ENCODE measurements at places on chromosomes 2 and 18.

DNA sequence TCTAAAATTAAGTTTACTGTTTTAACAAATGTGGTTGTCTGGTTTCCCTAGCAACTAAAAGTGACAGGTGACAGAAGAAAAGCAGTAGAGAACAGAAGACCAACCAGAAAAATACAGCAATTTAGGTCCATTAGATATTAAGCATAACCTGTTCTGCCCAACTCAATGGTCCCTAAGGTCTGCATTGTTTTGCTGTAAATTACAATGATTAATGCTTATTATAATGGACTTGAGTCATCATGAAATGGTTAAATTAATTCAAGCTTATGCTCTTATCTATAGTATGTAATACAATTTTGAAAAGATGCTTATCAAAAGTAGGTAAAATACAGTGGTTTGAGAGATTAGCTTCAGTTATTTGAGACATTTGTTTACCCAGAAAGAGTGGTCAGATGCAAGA lies 378.0 kb downstream of the GRB14 start:
- DNase-seq = no peak

DNA sequence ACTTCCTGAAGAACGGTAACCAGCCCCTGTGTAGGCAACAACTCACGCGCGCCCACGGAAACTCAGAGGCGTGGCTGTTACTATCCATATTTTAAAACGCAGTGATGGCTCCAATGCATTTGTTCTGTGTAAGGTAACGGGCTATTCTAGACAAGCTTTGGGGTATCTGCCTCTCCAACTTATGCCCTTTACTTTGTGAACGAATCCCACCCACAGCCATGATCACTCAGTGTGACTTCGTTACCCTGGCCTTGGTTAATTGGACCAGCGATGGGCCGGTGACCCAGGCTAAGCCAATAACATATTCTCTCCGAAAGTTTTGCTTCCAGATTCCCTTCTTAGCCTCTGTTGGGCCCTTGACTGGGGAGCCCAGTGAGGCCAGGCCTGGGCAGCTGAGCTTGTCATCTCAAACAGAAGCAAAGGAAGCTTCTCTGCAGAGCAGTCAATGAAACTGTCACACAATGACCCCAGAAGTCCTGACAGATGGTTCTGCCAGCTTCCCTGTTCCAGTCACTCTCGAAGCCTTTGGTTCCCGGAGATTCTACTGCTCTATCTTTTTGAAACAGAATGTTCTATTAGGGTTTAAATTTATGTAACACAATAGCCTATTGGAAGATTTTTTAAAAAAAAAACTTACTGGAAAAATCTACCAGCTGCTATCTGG lies 30.7 kb upstream of the ROCK2 start:
- DNase-seq = no peak

GRCh38 chr18:5914016-5914415 lies 18.7 kb upstream of the TMEM200C start:
- no peak for DNase-seq

- DNase-seq = no peak
These were observed 208.1 kb upstream of the RND3 start for GRCh38 chr2:150695451-150696135.

GRCh38 chr18:8858888-8859511 lies 153.6 kb downstream of the MTCL1 start:
- peak; percentile 91 for DNase-seq

- no peak for DNase-seq
These were observed 29.6 kb upstream of the PXDN start for GRCh38 chr2:1773883-1774282.

GRCh38 chr2:28049899-28050298 lies 159.4 kb downstream of the BABAM2 start:
- DNase-seq = no peak

DNA sequence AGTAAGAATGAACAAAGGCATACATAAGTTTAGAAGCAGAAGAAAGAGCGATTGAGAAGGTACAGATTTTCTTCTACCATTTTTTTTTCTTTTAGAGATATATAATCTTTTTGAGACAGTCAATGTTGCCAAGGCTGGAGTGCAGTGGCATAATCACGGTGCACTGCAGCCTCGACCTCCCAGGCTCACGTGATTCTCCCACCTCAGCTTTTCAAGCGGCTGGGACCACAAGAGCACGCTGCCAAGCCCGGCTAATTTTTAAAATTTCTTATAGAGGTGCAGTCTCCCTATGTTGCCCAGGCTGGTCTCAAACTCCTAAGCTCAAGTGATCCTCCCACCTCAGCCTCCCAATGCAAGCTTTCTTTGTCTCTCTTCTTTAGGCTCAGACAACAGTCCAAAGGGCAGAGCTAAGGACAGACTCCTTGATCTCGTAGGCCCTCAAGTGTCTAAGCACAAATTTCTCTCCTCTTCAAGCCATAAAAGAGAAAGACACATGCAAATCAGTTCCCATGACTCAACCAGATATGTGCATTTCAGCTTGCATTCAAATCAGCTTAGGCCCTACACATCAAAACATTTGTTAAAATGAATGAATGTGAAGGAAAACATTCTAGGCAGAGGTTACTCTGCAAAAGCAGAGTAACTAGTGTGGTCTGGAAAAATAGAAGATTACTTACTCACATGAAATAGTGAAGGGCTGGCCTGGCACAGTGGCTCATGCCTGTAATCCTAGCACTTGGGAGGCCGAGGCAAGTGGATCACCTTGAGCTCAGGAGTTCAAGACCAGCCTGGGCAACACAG lies 18.0 kb downstream of the ITSN2 start:
- DNase-seq = peak; percentile 51

DNA sequence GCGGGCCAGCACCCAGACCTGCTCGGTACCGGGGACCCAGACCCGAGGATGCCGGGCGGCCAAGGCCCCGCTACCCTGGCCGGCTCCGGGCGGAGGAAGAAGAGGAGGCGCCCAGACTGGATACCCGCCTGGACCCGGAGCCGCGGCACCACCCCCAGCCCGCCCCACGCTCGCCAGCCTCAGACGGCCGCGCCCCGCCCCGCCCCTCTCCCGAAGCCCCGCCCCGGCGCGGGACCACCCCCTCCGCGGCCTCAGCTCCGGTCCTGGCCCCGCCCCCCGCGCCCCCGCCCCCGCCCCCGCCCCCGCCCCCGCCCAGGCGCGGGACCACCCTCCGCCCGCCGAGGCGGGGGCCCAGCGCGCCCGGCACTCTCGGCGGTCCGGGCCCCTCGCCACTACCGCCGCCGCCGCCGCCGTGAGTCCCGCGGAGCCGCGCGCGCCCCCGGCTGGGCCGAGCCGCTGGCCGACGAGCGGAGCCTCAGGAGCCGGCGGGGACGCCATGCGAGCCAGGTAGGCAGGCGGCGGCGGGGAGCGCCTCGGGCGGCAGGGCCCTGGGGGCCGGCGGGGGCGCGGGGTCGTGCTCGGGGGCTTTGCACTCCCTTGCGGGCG lies at the start of gene SH3BP4:
Gene SH3BP4, plus strand, starts transcription at position 354 of the 606 bp plus-strand sequence. CDS start 82,986 bp downstream, outside the sequence.
- DNase-seq = peak; percentile 73

GRCh38 chr2:37554155-37554510 lies 117.3 kb downstream of the CDC42EP3 start:
- no peak for DNase-seq

- no peak for DNase-seq
These were observed 86.9 kb downstream of the LOXHD1 start for GRCh38 chr18:46570134-46570533.

- no peak for DNase-seq
These were observed 292.9 kb upstream of the TMEFF2 start for GRCh38 chr2:192487636-192488035.

DNA sequence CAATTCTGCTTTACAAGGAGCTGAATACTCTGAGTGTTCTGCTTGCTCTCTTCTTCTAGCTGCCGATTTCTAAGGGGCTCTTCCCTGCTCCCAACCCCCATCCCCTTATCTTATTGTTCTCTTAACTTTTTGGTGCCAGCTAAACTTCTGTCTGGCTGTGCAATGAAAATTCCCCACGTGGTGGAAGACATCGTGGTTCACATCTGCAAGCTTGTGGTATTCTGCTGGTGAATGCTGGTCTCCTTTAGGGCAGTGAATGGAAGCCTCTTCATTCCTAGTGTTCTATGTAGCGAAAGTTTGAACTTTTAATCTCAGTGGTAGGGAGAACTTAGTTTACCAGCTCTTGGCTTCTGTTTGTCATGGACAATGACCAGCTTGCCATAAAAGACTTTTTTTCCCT lies 406.0 kb upstream of the ZEB2 start:
- DNase-seq = no peak

DNA sequence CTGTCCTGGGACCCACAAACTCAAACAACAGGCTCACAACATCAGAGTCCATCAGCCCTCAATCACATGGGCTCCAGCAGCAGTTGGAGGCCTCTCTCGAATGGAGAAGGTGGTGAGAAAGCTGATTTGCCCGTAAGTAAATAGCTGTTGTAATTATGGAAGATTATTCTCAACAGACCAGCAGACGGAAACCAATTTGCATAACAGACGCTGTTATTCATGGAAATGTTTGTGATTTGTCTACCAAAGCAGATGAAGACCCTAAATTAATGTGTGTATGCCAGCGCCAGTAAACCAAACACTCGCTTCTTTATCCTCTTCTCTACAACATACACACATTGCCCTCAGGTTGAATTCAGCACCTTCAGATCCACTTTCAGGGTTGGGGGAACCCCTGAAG lies 23.4 kb upstream of the GALNT14 start:
- DNase-seq = no peak

- no peak for DNase-seq
These were observed 1.8 kb downstream of the SOCS6 start for GRCh38 chr18:70290482-70291294.

DNA sequence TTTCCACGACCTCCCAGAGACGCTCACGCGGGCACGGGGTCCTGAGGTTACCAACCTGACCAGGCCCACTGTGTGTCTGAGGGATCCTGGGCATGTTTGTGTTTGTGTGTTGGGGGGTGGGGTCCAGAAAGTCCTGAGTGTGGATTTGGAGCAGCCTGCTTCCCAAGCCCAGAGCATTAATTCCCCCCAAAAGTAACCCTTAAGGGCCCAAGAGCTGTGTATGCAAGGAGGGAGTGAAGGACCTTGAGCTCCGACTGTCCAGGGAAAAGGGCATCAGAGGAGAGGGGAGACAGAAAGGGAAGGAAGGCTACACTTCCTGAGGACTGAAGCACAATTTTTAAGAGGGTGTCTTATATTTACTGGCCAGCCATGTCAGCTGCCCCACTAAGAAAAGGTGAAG lies 5.2 kb upstream of the SIX3 start:
- DNase-seq = no peak

DNA sequence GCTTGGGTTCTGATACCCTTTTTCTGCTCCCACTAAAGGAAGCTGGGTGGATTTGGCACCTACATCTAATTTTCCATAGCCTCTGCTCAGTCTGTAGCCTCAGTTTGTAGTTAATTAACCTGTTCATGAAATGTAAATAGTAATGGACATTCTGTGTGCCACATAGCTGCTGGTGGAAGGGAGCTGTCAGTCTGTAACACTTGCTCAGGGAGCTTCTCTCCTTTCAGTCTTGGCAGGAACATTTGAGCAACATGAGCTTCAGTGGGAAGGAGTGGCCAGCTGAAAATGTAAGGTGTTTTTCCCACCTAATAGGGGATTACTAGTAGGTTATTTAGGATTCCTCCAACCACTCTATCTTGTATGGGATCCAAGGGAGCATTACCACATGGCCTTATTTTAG lies 203.4 kb downstream of the ASXL3 start:
- DNase-seq = no peak

DNA sequence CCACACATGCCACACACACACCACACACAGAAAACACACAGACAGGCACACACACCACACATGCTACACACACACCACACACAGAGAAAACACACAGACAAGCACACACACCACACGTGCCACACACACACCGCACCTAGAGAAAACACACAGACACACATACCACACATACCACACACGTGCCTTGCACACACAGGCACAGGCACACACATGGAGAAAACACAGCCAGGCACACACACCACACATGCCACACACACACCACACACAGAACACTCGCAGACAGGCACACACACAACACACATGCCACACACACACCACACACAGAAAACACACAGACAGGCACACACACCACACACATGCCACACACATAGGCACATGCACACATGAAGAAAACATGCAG lies 242.1 kb upstream of the MYT1L start:
- no peak for DNase-seq

- peak; percentile 82 for DNase-seq
These were observed 430.0 kb upstream of the TNP1 start for GRCh38 chr2:217289907-217290280.

- no peak for DNase-seq
These were observed 194.1 kb downstream of the SP3 start for GRCh38 chr2:173770947-173771678.

DNA sequence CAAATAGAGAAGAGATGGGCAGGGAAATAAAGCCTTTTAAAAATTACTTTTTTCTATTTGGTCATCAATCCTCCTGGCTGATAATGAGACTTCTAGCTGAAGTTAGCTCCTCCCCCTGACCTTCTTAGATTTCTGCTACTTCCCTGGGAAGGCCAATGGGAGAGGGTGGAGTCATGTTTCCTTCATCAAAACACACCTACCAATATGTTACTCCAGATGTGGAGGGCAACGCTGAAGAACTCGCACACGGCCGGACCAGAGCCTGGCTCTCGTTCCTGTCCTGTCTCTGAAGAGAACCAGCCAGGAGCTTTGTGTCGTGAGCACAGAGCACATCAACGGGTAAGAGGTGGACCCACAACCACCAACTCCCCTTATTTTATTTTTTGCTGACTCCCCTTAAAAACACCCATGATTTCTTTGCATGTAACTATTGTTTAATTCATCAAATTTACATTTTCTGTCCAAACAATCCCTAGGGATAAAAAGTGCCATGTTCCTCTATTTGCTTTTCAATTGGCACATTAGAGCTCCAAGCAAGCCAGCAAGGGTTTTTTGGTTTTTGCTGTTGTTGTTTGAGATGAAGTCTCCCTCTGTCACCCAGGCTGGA lies 94.9 kb downstream of the ADD2 start:
- DNase-seq = no peak

- no peak for DNase-seq
These were observed 32.4 kb downstream of the IL18R1 start for GRCh38 chr2:102387763-102388546.

GRCh38 chr2:222451224-222451674 lies 26.9 kb downstream of the SGPP2 start:
- DNase-seq = peak; percentile 55

DNA sequence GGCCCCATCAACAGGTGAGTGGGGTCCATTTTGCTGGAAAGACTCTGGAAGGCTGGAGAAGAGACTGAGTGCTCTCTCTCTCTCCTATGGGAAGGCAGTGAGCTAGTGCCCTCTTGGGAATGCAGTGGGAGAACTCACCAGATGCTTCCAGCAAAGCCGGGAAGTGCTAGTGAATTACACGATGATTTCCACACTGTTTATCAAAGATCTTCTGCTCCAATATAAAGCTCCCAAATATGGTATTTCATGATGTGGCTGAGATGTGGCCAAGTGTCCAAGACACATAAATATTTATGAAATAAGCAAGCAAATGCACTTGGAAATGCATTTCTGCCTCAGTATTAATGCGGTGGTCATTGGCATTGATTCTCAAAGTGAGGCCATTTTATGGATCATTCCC lies 135.9 kb downstream of the VAPA start:
- DNase-seq = no peak

GRCh38 chr2:20209373-20210109 lies 15.4 kb downstream of the SDC1 start:
- no peak for DNase-seq

- DNase-seq = peak; percentile 5
These were observed 39.5 kb downstream of the ADNP2 start for GRCh38 chr18:80148326-80149199.

Measured in M059J (cell line).